Fibroblast of upper back skin (primary cell): ENCODE measurements at places on chromosomes 12 and 14.
A peak's percentile ranks its signal among the peaks of the same experiment; 100 is the strongest.

- no peak for DNase-seq
These were observed 470.8 kb downstream of the NELL2 start for GRCh38 chr12:44405297-44405696.

- no peak for DNase-seq
These were observed 13.7 kb upstream of the LHX5 start for GRCh38 chr12:113485330-113485729.

DNA sequence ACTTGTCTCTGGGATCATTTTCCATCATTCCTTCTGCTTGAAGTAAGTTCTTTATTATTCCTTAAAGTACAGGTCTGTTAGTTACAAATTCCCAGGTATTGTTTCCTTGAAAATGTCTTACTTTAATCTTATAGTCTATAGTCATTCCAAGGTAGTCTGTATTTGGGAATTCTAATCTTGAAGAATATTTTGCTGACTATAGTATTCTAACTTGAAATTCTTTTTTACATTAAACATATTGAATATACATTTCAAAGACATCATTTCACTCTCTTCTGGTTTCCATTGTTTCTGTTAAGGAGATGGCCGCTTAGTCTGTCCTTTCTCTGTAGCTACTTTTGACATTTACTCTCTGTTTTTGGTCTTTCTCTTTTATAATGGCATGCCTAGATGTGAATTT, 399.8 kb downstream of the TMEM117 start:
- no peak for DNase-seq

DNA sequence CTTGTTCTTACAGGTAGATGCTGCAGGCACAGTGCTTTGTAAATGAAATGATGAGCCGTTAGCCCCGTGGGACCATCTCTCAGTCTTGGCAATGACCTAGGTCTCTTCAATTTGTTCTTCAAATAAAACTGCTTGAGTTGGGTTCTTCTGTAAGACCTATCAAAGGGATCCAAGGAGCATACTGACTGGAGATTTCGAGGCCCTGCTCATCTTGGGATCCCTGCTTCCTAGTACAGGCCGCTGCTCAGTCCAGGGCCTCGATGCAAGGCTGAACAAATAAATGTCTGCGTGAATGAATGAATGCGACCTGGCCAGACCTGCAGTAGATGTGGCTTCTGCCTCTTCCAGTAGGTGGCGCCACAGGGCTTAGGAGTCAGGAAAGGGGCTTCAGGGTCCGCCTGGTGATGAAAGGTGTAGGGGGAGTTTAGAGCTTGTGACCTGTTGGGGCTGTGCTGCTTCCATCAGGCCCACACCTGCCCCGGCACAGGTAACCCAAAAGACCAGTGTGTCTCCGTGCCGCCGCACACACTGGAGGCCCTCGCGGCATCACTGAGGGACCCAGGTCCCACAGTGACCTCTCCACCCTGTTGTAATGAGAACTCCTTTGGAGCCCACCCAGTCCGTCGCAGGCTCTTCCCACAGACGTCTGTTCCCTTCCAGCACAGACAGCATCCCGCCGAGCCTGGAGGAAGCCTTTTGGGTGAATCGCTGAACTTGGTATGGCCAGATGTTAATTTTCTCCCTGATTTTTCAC, 4.4 kb downstream of the CACNA1C start:
- DNase-seq, result peak; percentile 69

DNA sequence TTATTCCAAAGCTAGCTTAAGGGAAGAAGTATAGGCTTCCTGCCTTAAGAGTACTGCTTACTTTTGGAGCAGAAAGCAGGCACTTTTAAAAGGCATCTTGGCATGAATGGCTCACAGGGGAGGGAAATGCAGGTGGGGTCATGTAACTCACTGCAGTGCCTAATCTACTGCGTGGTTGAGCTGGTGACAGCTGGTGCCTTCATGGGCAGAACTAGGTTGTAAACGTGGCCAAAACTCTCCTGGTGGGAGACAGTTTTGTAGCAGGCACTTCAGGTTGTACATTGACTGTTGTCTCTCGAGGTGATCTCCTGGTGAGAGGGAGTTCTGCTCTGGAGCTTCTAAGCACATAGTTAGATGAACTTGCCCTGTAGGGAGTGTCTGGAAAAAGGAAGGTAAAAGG, 962.5 kb downstream of the DIO2 start:
- DNase-seq, result no peak

DNA sequence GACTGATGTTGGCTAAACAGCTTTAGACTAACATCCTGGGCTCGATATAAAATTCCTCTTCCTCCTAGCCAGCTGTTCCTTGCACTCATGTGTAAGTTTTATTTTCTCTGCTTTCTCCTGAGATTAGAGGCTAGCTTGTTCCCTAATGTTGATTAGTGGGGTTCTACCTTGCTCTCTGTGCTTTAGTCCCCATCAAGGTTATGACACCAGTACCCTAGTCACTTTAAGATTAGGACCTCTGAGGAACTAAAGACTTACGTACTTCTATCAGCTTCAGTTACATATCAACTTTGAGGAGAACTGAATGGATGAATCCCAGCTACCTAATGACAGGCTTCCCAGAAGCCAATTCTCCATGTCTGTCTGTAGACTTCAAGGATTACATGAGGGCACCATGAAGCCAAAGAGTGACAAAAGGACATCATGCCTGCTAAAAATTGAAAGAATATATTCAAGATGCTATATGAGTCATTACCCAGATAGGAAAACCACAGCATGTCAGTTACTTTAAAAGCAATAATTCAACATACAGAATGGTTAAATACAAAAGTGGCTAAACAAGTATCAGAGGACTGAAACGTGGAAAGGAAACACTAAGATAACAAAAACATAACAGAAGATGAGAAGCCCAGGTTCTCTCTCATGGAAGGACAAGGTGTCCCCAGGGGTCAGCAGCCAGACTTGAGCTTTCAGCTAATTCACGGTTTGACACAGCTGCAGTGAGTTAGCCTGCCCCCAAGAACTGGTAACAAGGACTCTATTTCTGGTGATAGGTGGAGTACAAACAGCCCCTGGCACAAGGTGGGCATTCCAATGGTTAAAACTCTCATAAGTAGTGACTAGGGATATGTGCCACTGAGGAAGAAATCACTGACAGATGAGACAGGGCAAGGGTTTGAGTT, 20.4 kb downstream of the ADAM20 start:
- no peak for DNase-seq

GRCh38 chr14:61726778-61727658, 31.7 kb downstream of the HIF1A start:
- no peak for DNase-seq

- DNase-seq, result no peak
These were observed 5.8 kb downstream of the NFE2 start for GRCh38 chr12:54294953-54295566.

DNA sequence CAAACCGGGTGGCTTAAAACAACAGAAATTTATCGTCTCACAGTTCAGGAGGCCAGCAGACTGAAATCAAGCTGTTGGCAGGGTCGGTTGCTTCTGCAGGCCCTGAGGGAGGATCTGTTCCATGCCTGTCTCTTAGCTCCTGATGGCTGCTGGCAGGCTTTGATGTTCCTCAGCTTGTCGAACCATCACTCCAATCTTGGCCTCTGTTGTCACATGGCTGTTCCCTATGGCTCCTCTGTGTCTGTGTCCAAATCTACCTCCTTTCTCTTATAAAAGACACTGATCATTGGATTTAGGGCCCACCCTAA, 14.0 kb downstream of the NFATC4 start:
- DNase-seq, result no peak

DNA sequence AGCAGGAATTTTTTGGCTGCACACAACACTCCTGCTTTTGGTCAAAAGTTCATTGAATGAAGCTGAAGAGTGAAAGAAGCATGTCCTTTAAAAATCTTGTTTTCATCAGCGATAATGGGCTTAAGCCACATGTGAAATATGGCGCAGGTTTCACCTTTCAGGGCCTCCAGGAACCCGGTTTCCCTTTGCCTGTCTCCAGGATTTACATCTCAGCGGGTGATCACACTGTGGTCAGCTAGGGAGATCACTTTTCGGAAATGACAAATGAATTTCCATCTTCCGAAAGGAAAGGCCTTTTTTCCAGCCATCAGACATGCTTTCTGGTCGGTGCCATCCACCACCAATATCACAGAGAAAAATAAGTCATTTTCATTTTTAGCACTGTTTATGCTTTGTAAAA, 727.1 kb upstream of the TBX3 start:
- DNase-seq, result peak; percentile 45

GRCh38 chr12:32249777-32250176, 143.1 kb downstream of the BICD1 start:
- no peak for DNase-seq

- no peak for DNase-seq
These were observed 71.6 kb downstream of the NT5DC3 start for GRCh38 chr12:103769240-103769945.

DNA sequence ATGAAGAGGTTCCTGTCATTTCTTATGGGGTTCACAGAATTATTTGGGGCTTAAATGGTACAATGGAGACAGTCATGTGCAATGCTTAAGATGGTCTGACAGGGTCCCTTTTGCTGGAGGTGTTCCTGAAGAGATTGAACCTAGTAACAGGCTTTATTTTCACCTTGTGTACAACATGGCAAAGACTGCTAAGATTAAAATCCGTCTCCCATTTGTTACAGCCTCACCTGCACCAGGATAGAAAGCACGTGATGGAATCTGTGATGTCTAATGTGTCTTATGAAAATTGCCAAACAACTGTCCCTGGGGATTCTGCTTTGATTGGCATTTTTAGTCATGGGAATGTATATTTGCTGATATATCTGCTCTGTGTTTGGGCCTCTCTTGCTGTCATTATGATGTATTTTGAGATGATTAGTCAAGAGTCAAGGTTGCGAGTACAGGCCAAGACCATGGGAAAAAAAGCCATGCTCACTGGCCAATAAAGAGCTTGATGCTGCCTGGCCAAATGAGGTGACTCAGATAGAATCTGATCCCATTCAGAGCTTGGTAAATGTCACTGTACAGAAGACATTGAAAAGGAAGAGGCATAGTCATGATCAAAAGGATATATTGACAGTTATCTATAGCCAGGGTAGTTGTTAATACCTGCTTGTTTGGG, 96.1 kb downstream of the FLRT2 start:
- DNase-seq, result no peak

DNA sequence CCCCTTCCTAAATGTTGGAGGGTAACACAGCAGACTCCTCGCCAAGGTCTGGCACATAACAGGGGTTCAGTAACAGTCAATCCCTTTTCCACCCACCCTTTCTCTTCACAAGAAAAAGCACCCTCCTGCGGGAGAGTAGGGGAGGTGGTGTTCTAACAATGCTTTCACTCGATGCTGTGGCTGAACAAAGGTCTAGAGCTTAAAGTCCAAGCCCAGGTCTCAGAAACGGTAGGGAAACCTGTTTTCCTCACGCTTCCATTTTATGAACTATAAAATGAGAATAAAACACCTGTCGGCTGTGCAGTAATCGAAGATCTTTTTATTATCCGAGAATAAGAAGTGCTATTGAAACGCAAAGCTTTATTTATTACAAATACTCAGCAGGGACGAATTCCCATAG, 20.9 kb upstream of the CACNA2D4 start:
- no peak for DNase-seq
